ENCODE measurements at places on chromosomes 6 and 20.

- DNase-seq: no peak
These were observed 31.5 kb downstream of the ZFP64 start for GRCh38 chr20:52160049-52160570.

GRCh38 chr6:136635615-136636014 is 85.4 kb upstream of the MAP7 start:
- no peak for DNase-seq

- no peak for DNase-seq
These were observed 79.3 kb downstream of the INSM1 start for GRCh38 chr20:20447196-20447595.

DNA sequence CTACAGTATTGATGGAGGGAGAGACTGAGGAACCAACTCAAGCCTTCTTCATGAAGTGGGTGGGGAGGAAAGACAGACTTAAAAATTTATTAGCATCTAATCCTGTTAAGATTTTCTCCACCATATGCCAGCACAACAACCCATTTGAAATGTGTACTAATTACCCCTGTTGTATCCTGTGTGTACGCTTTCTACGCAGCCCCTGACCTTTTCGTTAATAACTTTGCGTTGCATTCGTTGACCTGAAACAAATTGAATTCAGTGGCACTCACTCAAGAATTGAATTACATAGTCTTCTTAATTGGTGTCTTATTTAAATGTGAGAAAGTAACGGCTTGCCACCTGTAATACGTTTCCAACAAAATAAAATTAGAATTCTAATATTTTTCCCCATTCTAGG is 113.9 kb downstream of the LINC00237 start:
- no peak for DNase-seq

DNA sequence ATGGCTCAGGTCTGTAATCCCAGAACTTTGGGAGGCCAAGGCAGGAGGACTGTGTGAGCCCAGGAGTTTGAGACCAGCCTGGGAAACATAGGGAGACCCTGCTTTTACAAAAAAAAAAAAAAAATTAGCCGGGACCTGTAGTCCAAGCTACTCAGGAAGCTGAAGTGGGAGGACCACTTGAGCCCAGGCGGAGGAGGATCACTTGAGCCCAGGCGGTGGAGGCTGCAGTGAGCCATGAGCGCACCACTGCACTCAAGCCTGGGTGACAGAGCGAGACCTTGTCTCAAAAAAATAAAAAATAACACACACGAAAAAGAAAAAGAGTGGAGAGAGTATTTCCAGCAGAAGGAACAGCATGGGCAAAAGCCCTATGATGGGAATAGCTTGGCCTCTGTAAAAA is 2.0 kb downstream of the TTLL9 start:
- DNase-seq: no peak

- no peak for DNase-seq
These were observed 80.2 kb downstream of the PLCB1 start for GRCh38 chr20:8212286-8212685.

DNA sequence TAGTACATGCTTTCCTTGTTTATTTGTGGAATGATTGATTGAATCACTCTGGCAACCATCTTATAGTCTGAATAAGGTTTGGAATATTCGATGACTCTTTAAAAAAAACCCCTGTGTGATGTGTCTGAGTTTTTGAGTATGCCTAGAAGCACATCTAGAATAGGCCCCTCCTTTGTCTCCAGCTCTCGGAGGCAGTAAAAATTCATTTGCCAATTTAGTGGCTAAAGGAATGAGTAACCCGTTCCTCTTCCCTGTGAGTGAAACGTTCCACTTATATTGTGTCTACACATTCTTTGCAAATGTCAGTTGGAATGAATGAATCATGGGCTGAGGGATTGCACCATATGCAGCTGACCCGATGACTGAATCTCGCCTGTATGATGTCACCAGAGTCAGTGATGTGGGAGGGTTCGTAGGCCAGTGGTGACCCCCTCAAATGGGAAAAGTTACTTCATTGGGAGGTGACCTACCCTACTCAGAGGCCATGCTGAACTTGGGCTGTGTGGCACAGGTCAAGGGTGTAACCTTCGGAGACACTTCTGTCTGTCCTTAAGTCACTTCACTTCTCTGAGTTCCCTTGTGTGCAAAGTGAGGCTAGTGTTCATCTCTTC is 21.6 kb downstream of the MOCS3 start:
- DNase-seq: no peak

DNA sequence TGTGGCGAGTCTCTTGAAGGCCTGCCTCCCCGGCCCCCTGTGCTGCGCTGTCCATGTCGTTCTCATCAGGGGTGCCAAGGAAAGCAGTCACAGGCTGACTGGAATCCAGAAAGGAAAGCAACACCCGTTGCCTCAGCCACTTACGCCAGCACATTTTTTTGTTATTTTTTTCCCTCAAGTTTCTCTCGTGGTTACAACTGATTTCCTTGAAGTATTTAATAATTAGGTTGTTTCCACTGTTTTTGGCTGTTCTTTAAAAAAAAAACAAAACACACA is 17.9 kb upstream of the SLC22A1 start:
- DNase-seq: no peak

GRCh38 chr6:114989279-114989964 is 646.6 kb upstream of the HS3ST5 start:
- no peak for DNase-seq

DNA sequence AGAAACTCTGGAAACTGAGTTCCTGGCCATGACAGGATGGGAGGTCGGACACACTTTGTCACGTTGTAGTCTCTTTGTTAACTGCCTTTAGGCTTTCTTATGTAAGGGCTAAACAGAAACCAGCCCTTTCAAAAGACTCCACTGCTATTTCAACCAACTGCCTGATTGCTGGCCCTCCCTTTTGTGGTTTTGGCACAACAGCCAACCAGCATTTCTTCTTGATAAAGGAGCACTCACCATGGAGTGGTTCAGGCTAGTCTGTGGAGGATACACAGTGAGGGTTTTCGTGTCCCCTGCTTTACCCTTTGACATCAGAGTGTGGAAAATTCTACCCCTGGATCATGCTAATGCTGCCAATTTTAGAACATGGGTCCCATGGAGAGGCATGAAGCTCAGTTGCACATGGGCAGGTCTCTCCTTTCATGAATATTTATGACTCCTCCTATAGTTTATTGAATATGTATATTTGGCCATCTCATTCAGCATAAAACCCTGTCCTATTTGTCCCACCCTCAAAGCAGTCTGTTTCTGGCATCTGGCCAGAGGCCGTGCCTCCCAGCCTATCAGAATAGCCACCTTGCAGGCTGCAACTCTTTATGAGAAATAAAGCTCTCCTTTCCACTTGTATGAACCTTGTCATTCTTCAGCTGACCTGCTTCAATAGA is 148.3 kb downstream of the HS3ST5 start:
- DNase-seq: peak; percentile 44

GRCh38 chr6:28682542-28682941 is 156.9 kb downstream of the GPX5 start:
- no peak for DNase-seq

GRCh38 chr20:36435124-36435523 is 106.2 kb upstream of the MYL9 start:
- DNase-seq: no peak

GRCh38 chr6:91860541-91861335 is 1273.9 kb upstream of the MAP3K7 start:
- peak; percentile 50 for DNase-seq

DNA sequence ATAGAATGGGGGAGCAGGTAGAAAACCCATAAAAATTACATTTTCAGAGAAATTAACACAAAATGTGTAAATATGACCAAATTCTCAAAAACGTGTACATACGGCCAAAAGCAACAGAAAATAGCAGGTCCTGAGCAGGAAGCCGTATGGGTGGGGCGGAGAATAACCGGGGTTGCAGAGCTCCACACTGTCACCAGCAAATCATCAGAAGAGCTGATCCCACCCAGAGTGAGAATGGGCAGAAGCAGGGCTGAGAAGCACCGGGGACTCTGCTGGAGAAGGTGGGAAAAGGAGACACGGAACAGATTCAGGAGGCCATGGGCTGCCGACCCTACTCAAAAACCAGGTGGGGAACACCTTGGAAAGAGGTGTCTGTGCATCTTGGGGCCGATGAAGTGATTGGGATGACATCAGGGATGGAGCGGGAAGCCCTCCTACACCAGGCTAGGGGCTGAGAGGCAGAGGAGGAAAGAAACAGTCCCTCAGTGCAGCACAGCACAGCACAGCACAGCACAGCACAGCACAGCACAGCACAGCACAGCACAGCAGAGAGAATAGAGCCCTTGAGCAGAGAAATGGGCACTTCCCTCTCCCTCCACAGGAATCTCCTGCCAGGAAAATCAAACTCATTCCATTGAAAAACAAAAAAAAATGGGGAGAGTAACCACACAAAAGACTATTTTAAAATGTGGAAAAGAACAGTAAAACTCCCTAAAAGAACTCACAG is 22.3 kb downstream of the STX7 start:
- DNase-seq: no peak

GRCh38 chr20:46251211-46251673 is 57.1 kb downstream of the CDH22 start:
- DNase-seq: peak; percentile 17

DNA sequence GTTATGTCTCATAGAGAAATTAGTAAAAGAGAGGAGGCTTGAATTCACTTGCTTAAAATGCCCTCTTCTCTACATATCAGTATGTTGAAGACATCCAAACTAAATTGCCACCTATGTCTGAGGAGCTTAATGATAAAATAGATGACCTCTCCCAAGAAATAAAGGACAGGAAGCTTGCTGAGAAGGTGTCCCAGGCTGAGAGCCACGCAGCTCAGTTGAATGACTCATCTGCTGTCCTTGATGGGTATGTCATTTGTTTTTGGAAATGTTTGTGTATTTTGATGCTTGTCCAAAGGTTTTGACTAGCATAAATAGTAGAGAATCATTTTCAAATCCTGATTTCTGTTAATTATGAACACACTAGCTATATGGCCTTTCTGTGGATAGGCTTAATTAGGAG is 307.7 kb downstream of the ARHGAP18 start:
- no peak for DNase-seq

- DNase-seq: no peak
These were observed 391.2 kb downstream of the THBS2 start for GRCh38 chr6:168862346-168862980.

- DNase-seq: no peak
These were observed 171.9 kb upstream of the SPACA1 start for GRCh38 chr6:87875781-87876180.

GRCh38 chr20:37228656-37229055 is 33.0 kb downstream of the GHRH start:
- DNase-seq: no peak

DNA sequence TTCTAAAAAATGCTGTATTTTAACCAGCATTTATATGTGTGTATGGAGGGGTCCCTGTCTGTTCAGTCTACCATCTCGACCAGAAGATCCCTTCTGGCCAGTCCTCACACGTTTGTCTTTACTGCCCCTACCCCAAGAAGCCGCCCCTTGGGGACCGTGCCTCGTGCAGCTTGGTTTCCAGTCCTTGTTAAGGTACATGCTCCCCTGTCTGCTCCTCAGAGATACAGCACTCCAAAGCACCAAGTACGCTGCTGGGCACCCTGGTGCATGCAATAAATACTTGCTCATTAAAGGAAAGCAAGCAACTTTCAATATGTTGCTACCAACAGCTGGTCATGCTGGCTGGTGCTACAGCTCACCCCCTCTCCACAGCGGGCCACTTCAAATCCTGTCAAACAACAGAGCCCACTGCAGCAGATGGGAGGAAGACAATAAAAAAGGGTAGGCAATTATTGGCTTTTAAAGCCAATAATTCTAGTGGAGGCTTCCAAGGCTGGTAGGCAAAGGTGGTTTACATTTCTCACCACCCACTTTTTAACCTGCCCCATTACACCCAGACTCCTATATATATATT is 61.6 kb downstream of the PSMG4 start:
- no peak for DNase-seq

DNA sequence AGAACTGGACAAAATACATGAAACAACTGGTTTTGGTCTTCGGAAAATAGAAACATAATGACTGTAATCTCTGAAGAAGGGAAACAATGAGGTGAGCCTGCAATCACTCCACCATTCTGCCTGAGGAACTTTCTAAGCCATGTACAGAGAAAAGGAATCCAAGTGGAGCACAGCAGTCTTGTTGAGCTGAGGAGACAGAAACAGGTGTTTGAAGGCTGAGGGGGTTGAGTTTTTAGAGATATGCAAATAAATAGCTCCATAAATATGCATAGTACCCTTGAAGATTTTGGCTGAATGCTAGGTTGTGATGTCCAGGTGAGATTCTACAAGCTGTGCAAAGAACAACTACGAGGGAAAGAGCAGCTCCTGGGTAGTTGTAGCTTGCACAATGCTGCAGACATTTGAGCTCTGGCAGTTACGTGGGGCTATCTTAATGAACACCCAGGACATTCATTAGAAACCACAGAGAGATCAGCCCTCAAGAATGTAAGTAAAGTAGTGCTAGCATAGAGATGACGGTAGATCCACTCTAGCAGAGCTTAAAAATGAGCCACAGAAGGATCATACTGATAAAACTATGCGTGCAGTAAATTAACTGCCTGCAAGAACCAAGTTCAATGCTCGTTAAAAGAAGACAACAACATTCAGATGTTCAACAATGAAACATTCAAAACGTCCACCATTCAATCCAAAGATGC is 24.3 kb downstream of the TUBB2B start:
- no peak for DNase-seq

DNA sequence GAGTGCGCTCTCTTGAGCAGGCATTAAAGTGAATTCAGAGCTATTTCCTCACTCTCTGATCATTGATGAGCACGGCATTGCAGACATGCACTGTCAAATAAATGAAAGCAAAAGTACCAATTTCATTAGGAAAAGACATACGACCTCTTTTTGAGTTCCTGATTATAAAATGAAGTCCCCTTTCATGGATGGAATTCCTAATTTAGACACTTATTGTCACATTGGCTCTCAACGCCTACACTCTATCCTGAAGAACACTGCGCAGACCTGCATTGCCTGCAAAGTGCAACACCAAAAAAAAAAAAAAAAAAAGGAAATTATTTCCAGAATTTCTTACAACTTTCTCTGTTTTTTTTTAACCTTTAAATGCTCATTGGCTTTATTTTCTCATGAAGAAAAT is 1.6 kb downstream of the ADGRB3 start:
- DNase-seq: no peak

DNA sequence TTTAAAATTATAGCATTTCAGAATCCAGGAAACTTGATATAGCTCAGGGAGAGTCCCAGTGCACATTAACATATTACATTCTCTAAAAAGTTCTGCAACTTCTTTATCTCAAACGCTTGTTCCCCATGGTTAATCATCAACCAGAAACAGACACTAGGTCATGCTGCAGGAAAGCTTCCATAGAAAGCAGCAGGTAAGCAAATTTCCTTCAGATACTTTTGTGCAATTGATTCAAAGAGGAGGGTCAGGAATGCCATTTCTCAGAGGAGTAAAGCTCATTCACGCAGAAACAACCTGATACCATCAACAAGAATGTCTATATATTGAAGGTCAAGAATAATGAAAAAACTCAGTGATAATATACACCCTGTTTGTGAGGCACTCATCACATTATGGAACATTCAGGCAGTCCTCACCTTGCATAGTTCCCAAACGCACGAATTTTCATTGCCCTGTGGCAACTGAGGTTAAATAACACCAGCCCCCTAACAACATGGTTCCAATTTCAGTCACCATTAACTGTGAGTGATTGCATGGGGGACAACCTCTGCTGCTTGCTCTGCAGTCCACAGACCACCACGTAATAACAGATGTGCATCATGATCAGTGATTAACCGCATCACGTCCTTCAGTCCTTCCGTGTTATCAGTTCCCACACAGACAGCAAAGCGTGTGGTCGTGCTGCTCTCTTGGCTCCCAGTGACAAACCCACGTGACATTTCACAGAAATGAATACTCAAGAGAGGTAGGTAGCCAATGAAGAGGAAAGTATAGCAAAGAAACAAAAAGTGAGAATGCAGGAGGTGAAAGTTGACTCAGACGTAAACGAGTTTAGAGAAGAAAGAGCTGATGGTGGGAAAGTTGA is 95.7 kb downstream of the LY86 start:
- peak; percentile 66 for DNase-seq

GRCh38 chr6:78700991-78701390 is 166.4 kb upstream of the IRAK1BP1 start:
- no peak for DNase-seq
